Activated CD4-positive, alpha-beta T cell treated with anti-CD3 and anti-CD28 coated beads, Interleukin-2, amount 50 U/mL, for 24 hours (primary cell): ENCODE measurements at places on chromosomes 5 and 9.

DNA sequence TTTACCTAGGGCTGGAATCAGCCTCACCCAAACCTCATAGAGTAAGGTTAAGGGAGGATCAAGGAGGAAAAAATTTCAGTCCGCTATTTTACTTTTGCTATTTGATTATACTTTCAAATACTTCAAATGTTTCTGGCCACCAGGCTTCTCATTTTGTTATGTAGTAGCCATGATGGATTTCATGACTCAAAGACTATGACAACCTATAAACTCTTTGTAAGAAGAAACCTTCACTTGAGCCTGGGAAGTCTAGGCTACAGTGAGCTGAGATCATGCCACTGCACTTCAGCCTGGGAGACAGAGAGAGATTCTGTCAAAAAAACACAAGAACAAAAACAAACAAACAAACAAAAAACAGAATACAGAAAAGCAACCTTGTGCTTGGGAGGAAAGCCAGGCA lies 293.6 kb upstream of the TNC start:
- DNase-seq = no peak

DNA sequence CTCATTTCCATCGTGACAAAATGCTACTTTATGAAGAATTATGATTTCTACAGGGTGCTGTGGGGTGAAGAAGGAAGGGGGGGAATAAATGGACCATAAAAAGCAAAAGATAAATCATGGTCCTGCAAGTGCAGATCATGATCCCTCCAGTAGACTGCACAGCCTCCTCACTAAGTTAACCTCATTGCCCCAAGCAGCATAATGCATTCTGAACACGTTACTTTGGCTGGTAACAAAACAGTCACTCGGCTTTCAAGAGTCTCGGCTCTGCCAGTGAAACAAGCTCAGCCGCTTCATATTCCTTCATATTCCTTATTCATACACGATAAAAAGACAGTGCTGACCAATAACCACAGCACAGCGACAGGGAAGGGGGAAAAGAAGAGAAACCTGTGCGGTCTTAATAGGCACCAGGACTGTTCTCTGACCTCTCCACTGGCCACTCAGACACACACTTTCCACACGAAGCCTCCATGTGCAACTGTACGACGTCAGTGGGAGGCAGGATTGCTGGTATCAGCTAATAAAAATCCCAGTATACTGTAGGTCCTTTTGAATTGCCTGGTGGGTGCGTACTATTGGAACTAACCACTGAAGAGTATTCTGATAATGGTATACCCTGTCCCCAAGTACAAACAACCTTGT lies 60.5 kb downstream of the ANKH start:
- DNase-seq = no peak

DNA sequence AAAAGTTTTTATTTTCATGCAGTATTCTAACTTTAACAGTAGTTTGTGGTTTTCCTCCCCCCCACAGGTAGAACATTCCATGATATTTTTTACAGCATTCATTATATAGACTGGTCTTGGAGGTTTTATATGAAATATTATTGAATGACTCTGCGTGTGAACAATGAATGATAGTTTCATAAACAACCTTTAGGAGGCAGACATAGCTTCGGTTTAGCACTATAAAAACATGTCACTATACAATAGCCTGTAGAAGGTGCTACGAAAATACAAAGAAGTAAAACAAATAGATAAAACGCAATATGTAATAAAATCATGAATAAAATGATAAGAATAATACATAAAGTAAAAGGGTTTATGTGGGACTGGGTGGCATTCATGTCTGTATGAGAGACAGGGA lies 8.5 kb downstream of the KLF4 start:
- DNase-seq = no peak

DNA sequence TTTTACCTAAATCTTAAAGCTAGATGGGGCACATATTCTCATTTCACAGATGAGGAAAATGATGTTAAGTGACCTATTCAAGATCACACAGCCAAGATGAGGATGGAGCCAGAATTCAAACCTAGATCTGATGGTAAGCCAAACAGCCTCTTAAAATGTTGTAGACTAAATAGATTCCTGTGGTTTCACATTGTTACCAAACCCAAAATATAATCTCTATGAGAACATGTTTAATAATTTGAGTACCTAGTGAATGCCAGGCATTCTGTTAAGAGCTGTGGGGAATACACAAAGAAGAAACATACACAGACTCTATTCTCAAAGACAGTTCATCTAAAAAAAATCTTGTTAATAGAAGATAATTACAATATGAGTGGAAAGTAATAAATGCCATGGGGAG lies 25.2 kb downstream of the HOMER1 start:
- DNase-seq = no peak

- DNase-seq = no peak
These were observed 115.6 kb upstream of the IRX4 start for GRCh38 chr5:1998348-1998669.

GRCh38 chr5:160685695-160686094 lies 166.3 kb downstream of the ATP10B start:
- DNase-seq = no peak

GRCh38 chr9:111287127-111287526 lies 42.9 kb downstream of the OR2K2 start:
- DNase-seq = no peak

DNA sequence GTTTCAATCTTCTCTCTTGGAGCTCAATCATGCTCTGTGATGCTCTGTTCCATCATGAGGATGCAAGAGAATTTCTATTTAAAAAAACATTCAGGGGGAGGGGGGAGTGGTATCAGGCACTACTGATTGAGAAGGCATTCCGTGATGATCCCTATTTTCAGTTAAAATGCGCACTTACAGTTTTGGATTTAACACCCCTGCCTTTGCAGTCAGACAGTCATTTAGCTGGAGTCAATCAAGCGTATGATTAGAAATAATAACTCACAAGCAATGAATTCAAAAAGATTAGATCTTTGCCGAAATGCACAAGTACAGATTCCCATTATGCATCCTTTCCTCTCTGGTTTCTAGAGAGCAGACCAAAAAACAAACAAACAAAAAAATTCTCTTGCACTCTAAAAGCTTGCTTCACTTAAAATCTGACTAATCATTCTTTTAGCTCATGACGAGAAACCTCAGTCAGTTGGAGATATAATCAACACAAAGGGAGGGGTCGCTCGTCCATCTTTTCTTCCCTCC lies 55.4 kb downstream of the EFNA5 start:
- no peak for DNase-seq

DNA sequence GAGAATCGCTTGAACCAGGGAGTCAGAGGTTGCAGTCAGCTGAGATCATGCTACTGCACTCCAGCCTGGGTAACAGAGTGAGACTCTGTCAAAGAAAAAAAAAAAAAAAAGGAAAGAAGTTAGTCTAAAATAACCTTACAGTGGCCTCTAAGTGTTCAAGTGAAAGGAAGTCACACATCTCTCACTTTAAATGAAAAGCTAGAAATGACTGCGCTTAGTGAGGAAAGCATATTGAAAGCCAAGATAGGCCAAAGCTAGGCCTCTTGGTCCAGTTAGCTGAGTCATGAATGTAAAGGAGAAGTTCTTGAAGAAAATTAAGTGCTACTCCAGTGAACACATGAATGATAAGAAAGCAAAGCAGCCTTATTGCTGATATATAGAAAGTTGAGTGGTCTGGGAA lies 38.1 kb downstream of the ITGA1 start:
- no peak for DNase-seq

GRCh38 chr9:101398930-101399642 lies 435 bp downstream of the ZNF189 start:
- no peak for DNase-seq

DNA sequence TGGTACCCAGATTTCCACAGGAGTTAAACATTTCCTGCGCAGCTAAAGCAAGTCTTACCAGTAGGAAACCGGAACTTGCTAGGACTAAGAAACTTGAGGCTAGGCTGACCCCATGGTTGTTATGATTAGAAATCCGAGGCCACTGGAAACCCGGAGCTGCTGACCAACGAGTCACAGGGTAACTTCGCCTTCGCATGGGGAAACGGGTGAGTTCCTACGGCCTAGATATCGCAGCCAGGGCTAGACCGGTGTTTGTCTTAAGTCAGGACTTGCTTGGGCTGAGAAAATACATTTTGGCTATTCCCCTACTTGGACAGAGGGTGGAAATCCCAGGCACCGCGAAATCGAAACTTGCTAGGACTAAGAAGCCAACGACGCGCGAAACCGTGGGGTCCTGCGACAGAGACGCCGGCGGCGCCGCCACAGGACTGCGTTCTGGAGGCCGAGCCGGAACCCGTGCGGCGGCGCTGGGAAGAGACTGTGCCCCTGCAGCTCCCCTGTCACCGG lies 1.6 kb upstream of the ANXA2R start:
- no peak for DNase-seq

- DNase-seq = no peak
These were observed 84.1 kb downstream of the SLIT3 start for GRCh38 chr5:169216866-169217265.

DNA sequence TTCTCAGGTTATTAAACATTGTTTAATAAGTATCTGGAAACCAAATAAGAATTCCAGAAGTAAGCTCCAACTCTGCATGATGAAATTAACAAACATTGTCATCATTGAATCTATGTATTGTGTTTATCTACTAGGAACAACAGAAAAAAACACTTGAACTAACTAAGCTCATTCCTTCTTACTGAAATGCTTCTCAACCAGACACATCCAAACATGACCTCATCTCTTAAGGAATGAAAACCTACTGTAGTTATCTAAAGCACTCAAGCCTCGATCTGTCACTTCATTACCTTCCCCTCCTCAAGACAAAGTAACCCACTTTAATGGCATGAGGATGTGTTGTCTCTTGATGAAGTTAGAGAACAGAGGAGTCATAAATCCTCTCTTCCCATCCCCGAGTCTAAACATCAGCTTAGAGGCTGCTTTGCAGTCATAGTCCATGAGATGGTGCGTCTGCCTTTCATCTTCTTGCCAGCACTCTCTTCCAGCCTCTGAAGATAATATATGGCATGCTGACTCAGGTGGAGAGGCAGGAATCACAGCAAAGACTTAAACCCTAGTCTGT lies 86.5 kb downstream of the CEMIP2 start:
- no peak for DNase-seq

GRCh38 chr5:95818181-95819147 lies 4.1 kb downstream of the GLRX start:
- DNase-seq = no peak

GRCh38 chr5:89280103-89281037 lies 397.4 kb upstream of the MEF2C start:
- DNase-seq = no peak

DNA sequence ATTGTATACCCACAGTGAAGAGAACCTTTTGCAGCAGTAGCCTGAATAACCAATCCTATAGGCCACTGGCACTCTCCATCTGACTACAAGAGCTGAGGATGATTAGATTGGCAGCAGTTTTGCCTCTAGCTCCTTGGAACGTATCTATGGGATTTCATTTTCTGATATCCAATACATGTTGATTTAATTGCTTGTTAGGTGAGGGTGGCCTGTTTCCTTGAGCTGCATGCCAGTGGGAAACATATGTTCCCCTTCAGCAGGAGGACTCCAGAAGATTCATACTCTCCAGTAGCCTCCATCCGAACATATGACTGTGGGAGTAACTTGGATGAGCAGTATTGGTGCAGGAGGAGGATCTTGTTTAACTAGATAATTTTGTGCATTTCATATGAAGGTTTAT lies 51.5 kb downstream of the GCNT1 start:
- DNase-seq = no peak

DNA sequence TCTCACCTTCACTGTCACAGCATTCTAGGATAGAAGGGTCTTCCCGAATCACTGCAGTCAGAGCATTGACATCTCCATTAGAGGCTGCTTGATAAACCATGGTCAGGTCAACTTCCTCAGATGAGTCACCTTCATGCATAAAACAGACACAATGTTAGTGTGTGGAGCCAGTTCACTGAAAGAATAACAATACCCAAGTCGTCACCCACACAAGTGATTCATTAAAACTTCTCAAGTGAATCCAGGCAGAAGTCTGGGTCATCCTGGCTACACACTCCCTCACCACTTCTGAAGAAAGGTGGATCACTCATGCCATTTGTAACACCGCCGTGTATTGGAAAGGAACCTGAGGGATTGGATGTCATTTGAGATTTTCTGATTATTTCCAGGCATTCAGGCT lies 49.6 kb downstream of the ANKRD55 start:
- DNase-seq = no peak

- DNase-seq = no peak
These were observed 54.4 kb downstream of the DOCK2 start for GRCh38 chr5:169691471-169691870.

GRCh38 chr9:526904-527591 lies 312.4 kb downstream of the DOCK8 start:
- no peak for DNase-seq

DNA sequence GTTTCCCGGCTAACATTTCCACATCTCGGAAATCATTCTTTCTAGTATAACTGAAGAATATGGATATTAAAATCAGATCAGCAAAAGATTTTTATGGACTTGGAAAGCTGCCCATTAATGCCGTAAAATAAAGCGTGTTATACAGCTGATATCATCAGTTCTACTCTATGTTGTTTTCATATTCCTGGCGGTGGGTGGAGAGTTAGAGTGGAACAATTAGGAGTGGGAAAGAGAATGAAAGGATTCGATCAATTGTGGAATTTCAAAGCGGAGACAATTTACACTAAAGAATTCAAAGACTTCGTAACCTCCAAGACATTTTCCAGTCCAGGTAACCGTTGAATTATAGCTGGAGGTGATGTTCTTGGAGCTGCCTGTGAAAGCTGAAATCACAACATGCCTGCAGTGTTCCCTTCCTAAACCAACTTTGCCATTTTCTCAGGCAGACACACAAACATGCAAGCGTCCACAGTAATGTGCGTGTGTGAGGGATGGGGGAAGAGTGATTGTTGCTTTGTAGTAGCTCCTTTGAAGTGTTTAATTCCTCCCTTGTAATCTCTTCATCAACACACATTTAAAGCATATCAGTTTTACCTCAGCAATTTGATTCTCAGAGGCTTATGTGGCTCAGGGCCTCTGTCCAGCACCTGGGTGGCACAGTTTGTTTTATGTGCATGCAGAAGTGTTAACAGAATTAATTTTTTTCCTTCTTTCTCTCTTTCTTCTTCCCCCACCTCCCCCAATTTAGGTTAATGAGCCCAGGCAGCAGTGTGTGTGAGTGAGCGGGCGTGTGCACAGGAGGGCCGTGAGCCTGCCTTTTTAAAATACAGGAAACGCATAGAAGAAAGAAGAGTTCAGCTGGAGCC lies 544.1 kb downstream of the RAB3C start:
- DNase-seq = no peak

GRCh38 chr9:10434412-10434811 lies 178.4 kb downstream of the PTPRD start:
- DNase-seq = no peak

- no peak for DNase-seq
These were observed 160.4 kb upstream of the PHYKPL start for GRCh38 chr5:178392931-178393394.

- no peak for DNase-seq
These were observed 2.1 kb upstream of the SLC6A19 start for GRCh38 chr5:1199340-1199648.

GRCh38 chr5:124935065-124935464 lies 188.6 kb upstream of the ZNF608 start:
- DNase-seq = peak; percentile 0

GRCh38 chr9:71740199-71740598 lies 28.1 kb downstream of the CEMIP2 start:
- DNase-seq = no peak

- no peak for DNase-seq
These were observed 628.2 kb upstream of the KLF4 start for GRCh38 chr9:108117795-108118194.
